Urinary bladder (tissue), 4 donors: ENCODE measurements at places on chromosomes 6 and 20. TPM values are rescaled to one million over a fixed set of nuclear protein-coding genes. Genes with fewer than 3 reads are reported as not detected.

- no peak for DNase-seq
These were observed 171.8 kb upstream of the BMP2 start for GRCh38 chr20:6595704-6596103.

DNA sequence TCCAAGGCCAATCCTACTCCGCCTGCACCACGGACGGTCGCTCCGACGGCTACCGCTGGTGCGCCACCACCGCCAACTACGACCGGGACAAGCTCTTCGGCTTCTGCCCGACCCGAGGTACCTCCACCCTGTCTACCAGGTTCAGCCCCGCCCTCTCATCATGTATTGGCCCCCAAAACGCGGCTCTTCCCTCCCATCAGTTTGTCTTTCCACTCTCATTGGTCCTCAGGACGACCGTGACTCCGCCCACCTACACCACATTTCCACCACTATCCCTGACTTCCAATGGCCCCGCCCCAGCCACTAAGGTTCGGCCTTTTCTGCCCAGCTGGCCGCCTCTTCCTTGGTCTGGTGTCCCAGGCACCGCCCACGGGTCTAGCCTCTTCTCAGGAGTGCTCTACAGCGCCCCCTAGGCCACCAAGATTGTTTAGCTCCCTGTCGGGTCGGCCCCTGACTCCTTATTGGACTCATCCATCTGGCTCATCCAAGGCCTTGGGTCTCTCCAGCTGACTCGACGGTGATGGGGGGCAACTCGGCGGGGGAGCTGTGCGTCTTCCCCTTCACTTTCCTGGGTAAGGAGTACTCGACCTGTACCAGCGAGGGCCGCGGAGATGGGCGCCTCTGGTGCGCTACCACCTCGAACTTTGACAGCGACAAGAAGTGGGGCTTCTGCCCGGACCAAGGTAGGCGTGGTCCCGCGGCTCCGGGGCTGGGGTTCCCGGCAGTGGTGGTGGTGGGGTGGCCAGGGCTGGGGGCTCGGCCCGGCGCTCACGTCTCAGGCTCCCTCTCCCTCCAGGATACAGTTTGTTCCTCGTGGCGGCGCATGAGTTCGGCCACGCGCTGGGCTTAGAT lies 3.1 kb downstream of the MMP9 start:
- DNase-seq = no peak

- DNase-seq = no peak
These were observed 99.6 kb upstream of the SLC24A3 start for GRCh38 chr20:19112828-19113227.

- DNase-seq = no peak
These were observed 21.4 kb downstream of the SUN5 start for GRCh38 chr20:32982617-32983458.

DNA sequence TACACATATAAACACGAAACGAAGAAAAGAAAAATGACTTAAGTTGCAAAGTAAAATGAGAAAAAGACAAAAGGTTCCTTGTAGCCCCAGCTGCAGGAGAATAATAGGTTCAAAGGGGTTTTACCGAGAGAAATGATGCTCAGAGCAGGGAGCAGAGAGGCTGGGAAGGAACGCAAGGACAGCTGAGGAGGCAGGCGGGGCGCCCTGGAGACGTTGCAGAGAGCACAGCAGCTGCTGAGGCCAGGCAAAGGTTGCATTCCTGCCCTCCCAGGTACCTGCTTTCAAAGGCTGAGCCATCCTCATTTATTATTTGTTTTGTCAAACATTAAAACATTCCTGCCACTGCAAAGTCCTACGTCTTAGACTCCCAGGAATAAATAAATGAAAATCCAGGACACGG lies 16.2 kb upstream of the VAPB start:
- no peak for DNase-seq

DNA sequence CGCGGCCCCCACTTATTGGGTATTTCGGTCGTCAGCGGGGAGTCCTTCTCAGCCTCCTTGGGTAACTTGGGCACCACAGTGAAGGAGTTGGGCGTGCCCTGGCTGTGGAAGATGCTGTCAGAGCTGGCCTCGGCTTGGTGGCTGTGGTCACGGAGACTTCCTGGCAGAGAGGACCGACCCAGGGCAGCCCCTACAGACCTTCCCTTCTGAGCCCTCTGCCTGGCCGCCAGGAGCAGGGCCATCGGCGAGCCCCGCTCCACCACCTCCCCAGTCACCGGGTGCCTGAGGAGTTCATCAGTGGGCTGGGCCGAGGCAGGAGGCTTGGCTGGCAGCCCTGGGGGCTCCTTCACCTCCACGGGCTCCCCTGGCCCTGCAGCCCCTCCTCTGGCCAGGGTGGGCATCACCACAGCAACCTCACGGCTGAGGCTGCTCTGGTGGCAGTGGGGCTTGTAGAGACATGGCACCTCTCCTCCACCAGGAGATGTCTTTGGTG lies 37.2 kb downstream of the C6orf132 start:
- DNase-seq = no peak

GRCh38 chr6:11414176-11414963 lies 123.2 kb upstream of the TMEM170B start:
- DNase-seq = no peak

GRCh38 chr6:110083875-110084585 lies 95.4 kb downstream of the WASF1 start:
- DNase-seq = no peak

GRCh38 chr20:37311710-37312355 lies 22.4 kb downstream of the MANBAL start:
- no peak for DNase-seq

GRCh38 chr20:63065911-63066310 lies 59.1 kb upstream of the BHLHE23 start:
- no peak for DNase-seq

DNA sequence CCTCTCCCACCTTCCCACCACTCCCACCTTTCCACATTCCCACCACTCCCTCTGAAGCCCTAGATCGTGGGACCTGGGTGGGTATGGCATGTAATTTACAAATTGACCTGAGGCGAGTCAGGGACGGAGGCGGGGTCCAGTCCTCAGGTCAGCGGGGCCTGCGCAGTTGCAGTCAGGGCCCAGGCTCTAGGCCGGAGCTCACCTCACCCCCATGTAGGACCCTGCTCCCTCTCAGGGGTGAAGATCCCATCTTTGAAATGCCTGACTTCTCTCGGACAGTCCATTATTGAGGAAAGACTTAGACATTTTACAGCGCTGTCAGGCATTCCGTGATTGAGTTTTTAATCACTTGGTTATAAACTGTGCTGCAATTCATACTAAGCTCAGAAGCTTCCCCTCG lies 10.5 kb downstream of the THBS2 start:
- DNase-seq = no peak

- DNase-seq = no peak
These were observed 671.7 kb upstream of the CITED2 start for GRCh38 chr6:140046016-140046632.

DNA sequence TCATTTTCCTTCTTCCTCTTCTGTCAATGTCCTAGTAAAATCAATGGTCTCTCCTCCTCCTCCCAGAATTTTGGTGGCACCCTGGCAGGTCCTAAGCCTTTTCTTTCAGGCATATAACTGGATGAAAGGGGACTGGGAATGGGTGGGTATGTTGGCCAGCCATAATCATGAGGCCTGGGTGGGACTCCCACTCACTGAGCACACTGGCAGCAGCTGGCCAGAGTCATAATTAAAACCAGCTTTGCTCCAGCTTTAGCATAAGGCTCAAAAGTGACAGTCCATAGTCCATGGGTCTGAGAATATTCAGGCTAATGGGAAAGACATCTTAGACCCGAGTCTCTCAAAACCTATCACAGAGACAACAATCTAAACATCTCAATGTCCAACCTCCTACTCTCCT lies 190.0 kb upstream of the BTBD3 start:
- no peak for DNase-seq

DNA sequence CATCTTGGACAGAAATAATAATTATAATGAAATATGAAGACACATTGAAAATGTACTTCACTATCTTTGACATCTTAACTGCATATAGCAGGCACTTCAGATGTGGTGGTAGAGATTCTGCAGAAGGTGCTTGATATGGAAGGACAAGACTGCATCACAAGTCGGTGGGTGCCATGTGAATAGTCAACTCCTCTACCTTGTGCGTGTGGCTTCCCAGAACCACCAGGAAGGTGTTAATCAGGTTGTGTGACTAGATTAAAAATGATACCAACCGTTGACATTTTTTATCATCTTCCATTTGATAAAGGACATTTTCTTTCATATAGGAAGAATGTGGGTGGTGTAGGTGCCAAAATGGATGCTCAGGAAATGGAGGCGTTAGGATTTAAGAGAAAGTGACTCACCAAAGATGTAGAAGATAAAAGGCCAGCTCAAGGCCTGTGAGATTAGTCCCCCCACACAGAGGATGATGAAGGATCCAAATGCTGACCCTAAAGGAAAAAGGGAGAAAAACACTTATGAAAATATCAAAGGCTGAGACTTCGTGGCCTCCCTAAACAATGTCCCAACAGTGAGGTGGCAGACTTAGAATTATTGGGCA lies 12.3 kb downstream of the SLC17A2 start:
- no peak for DNase-seq

- DNase-seq = peak; percentile 5
These were observed 744 bp downstream of the RIOK1 start for GRCh38 chr6:7390226-7390878.

DNA sequence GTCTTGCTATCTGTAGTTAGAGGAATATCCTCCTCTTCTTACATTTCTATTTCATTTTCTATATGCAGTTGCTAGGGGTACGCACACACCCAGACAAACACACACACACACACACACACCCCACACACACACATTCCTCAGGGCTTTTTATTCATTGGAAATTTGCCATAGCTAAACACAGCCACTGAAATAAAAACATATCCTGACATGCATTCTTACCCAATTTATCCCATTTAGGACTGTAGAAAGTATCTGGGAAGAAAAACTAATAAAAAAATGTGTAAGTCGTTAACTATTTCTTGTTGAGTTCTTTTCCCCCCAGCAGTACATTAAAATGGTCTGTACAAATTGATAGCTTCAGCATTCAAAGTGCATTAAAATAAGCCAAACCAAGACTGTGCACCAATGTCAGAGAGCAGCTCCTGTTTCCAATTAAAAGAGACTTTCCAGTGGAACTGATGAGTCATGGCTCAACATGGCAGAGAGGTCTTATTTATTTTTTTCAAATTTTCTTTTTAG lies 357.9 kb upstream of the AGPAT4 start:
- DNase-seq = peak; percentile 25

GRCh38 chr6:154891901-154892300 lies 103.2 kb upstream of the TIAM2 start:
- DNase-seq = no peak

DNA sequence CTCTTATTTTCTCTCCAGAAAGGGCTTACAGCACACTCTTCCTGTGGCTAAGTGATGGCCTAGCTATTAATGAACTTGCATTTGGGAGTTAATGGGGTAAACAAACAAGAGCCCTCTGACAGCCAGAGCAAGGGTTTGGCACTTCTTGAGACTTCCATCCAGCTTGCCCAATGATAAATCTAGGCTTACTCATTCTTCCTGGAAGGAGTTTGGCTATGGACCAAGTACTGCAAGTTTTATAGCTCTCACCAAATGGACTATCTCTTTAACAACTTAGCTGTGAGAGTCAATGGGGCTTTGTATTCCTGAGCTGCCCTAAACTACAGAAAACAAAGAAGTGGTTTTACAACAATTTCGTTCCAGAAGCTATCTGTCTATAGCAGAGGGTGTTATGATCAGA lies 16.7 kb upstream of the PI3 start:
- DNase-seq = peak; percentile 20

- DNase-seq = no peak
These were observed 1.8 kb upstream of the PXDC1 start for GRCh38 chr6:3753228-3753835.

GRCh38 chr6:94349227-94349626 lies 929.9 kb upstream of the EPHA7 start:
- no peak for DNase-seq

- DNase-seq = peak; percentile 71
These were observed at the start of gene PAK5 for GRCh38 chr20:9838378-9839295. TSS of gene PAK5 (minus strand) at chr20:9839076. CDS start at chr20:9644328, 194,748 bp downstream.

GRCh38 chr20:4730780-4731179 lies 9.1 kb downstream of the PRND start:
- DNase-seq = no peak

- DNase-seq = no peak
These were observed 250.1 kb downstream of the TBX18 start for GRCh38 chr6:84514089-84514971.

- DNase-seq = no peak
These were observed 83.9 kb downstream of the SAMD3 start for GRCh38 chr6:130138909-130139242.

- no peak for DNase-seq
These were observed 525.3 kb downstream of the CD83 start for GRCh38 chr6:14642842-14643241.

DNA sequence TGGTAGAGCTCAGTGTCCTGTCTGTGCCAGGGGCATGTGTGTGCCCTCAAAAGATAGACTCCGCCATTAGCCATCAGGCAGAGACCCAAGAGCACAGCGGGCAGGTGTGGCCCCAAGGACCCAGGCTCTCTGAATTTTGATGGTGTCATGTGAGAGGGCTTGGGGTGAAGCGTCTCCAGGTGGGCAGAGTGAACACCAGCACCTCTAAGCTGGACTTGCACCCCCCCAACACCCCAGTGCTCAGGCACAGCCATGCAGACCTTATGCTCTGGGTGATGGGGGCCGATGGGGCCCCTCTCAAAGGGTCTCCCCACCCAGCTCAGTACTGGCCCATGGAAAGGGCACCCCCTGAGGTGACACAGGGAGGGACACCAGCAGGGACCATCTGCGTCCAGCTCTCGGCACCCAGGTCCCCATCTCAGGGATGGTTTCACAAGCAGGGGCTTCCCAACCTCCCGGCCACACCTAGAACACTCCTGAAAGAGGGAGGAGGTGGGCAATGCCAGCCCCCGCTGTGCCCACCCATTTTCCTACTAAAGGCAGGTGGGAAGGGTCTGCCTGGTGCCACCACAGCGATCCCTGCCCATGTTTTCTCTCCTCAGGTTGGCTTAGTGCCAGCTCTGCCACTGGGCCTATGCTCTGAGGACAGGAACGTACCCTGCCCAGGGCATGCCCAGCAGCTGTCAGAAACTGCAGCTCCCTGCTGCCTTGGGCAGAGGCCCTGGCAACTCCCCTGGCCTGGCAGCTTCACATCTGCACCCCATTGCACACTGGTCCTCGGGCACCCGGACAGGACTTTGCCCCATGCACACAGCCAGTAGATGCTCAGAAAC lies 3.5 kb downstream of the CST7 start:
- no peak for DNase-seq

DNA sequence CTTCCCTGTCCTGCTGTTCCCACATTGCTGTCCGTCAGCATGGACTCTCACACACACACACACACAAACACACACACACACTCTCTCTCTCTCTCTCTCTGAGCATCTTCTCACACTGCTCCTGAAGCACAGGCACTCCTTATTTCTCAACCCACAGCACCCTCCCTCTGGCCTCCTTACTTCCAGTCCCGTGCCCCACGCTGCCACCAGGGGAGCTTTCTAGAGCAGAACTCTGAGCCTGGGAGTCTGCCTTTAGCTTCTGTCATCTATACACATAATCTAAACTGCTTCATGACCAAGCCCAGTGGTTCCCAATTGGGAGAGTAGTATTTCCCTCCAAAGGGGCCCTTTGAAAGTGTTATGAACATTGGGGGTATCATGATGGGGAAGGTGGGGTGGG lies 29.1 kb downstream of the HECA start:
- DNase-seq = no peak

- DNase-seq = no peak
These were observed 15.4 kb upstream of the KIAA1755 start for GRCh38 chr20:38275815-38276550.

Gene LCA5
- polyA plus RNA-seq = 4.7 TPM

Gene PPT2
- 20.0 TPM for polyA plus RNA-seq

Gene OR12D3
- not detected for polyA plus RNA-seq

Gene SHLD1
- 6.5 TPM for polyA plus RNA-seq

Gene CLIC5
- 2.4 TPM for polyA plus RNA-seq

Gene MAS1
- polyA plus RNA-seq = not detected

Gene MAK
- 0.06 TPM for polyA plus RNA-seq

Gene RSPH9
- polyA plus RNA-seq = 0.60 TPM

Gene CTAGE9
- not detected for polyA plus RNA-seq
